AG04450 (cell line): ENCODE measurements at places on chromosomes 11 and 22.

- no peak for DNase-seq
Measured at GRCh38 chr22:36730176-36730858, 26.8 kb upstream of the CACNG2 start.

DNA sequence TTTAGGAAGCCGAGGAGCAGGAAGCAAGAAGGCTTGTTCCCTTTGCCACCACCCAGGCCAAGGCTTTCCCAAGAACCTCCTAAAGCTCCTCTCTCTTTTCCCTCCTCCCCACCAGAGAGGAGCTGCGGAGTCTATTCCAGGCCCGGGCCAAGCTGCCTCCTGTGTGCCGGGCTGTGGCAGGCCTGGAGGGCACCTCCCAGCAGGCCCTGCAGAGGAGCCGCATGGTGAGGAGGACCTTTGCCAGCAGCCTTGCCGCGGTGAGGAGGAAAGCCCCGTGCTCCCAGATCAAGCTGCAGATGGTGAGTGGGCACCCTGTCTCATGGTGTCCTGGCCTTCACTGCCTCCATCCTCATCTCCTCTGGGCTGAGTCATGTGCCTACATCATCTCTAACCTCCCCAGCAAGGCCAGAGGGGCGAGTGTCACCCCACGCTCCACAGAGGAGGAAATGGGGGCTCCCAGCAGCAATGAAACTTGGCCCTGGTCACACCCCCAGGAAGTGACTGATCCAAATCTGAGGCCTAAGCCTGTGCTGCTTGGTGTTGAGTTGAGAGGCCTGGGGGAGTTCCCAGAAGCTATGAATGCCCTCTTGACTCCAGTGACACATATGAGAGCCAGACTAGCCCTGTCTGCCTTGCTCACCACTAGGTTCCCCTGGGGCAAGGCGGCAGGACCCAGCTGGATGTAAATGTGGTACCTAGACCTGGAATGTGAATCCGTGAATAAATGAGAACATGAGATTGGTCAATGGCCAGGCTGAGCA is 104.2 kb downstream of the MYO18B start:
- no peak for DNase-seq

GRCh38 chr11:19419021-19419750 is 178.4 kb upstream of the E2F8 start:
- peak; percentile 76 for DNase-seq

DNA sequence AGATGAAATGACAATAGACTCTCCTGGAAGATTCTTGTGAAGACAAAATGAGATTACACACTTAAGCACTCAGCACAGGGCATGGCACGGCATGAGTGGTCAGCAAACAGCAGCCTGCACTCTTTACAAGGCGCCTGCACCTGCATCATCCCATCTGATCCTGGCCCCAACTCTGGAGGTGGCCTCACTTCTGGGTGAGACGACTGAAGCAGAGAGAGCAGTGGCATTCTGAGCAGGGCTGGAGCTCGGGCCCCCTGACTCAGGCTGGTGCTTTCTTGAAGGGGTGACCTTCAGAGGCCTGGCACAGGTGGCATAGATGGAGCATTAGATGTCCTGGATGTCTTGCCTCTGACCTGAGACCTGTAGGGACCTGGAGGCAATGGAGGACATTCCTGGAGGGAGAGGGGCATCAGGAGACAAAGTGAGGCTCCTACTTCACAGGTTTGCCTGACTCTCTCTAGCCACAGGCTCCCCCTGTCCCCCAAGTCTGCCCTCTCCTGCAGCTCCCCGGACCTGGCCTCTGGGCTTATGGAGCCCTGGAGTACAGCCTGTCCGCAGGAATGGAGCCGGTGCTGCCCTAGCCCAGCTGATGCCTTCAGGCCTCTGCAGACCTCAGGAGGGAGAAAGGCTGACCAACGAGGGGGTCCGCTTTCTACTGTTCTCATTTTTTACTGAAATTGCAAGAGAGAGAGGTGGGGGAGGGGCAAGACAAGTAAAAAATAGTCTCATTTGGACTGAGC is 65.5 kb upstream of the THY1 start:
- no peak for DNase-seq

DNA sequence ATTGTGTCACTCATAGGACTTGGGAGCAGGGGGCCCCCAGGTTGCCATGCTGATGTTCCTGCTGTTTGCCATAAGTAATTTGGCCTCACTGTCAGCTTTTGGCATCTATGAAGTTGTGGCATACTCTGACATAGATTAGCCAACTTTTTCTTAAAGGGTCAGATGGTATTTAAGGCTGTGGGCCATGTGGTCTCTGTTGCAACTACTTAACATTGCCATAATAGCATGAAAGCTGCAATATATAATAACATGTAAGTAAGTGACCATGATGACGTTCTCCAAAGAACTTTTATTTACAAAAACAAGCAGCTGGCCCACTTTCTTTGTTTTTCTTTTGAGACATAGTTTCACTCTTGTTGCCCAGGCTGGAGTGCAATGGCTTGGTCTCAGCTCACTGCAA is 2.2 kb upstream of the TMEM216 start:
- DNase-seq: no peak

DNA sequence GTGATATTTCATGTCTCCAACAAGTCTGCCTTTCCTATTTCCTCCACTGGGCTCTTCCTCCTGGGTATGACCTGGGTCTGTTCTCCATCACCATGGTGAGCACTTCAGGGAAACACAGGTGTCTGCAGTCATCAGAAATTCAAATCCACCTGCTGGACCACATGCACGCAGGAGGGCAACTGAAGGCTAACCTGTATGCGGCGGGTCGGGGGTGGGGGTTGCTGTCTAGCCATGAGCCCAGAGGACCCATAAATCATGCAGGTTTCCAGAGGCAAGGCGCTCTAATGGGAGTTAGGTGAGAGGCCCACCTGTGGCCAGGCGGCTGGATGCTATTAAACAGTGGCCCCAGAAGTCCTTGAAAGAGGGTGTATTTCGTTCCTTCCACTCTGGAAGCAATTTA is 11.1 kb upstream of the PAMR1 start:
- no peak for DNase-seq
